NCI-H1105 treated with DMSO at 0.1 percent for 48 hours (cell line): ENCODE measurements at places on chromosomes 5 and 9.

DNA sequence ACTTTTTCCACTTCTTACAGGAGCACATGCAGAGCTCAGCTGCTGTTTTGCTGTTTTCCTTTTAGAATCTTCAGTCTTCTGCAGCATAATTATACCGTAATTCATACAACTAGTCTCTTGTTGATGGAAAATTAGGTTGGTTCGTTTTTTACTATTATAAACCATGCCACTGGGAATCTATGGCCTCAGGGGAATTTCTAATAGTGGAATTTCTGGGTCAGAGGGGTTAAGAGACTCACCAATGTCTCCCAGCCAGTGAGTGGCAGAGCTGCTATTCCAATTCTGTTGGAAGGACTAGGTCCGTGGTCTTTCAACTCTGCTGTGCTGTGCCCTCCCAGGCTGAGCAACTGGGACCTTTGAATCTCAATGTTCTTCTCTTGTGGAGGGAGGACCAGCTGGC, 282.5 kb downstream of the ZSWIM6 start:
- no peak for DNase-seq

DNA sequence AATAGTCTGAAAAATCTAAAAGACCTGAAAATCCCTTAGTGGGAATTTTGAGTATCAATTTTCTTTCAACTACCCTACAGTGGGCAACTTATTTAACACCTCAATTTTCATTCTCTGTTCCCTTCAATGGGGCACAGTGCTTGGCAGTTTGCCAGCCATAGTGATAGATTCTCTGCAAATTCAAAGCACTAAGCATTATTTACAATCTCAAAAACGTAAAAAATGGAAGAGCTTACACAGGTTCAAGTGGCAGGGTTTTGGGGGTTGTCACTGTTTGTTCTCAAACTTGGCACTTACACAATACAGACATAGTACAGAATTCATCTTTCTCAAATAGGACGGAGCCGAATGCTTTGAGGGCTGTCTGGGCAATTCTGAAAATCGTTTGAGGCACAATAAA, 515.0 kb downstream of the EFNA5 start:
- DNase-seq = peak; percentile 71

DNA sequence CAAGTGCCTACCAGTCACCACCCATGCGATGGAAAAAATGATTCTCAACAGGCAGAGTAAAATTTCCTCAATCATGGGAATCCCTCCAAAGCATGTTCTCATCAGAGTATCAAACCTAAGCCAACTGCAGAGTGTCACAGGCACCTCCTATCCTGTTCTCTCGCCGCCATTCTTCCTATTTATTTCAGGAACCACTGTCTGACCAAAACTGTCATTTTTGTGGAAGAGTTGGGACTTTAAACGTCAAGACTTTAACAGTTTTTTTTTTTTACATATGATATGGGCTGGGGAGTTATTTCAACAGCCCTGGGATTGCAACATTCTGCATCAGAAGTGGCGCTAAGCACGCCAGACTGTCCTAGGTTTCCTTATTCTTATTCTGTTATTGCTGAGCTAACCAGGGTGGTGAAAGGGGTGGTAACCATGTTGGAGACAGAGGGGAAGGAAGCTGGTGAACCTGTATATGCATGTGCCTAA, 29.5 kb downstream of the PFDN1 start:
- DNase-seq = no peak

DNA sequence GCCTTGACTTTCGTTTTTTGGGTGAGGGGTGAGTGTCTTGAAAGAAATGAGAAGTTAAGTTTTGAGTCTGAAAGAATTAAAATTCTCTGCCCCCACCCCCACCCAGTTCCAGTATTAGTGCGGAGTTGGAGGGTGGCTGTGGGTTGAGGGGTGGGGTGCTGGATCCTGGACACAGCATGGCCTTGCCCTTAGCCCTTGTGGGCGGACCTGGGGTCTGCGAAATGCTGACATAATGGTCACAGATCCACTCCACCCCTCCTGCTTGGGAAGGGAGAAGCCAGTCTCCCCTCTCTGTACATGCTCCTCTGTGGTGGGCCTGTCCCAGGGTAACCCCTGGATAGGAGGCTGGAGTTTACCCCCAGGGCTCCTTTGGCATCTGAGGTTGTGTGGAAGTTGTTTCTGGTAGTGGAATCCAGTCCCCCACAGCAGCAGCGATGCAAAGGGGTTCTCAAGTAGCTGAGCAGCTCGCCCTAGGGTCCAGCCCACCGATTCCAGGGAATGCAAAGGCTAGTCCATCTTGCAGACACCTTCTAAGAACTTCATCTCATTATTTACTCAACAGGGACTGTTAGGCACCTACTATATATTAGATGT, 42.8 kb upstream of the TCF7 start:
- DNase-seq = no peak

- DNase-seq = peak; percentile 85
These were observed 130.5 kb upstream of the ITGA1 start for GRCh38 chr5:52657247-52657645.

- DNase-seq = no peak
These were observed 72.3 kb downstream of the GCNT1 start for GRCh38 chr9:76531231-76531780.

DNA sequence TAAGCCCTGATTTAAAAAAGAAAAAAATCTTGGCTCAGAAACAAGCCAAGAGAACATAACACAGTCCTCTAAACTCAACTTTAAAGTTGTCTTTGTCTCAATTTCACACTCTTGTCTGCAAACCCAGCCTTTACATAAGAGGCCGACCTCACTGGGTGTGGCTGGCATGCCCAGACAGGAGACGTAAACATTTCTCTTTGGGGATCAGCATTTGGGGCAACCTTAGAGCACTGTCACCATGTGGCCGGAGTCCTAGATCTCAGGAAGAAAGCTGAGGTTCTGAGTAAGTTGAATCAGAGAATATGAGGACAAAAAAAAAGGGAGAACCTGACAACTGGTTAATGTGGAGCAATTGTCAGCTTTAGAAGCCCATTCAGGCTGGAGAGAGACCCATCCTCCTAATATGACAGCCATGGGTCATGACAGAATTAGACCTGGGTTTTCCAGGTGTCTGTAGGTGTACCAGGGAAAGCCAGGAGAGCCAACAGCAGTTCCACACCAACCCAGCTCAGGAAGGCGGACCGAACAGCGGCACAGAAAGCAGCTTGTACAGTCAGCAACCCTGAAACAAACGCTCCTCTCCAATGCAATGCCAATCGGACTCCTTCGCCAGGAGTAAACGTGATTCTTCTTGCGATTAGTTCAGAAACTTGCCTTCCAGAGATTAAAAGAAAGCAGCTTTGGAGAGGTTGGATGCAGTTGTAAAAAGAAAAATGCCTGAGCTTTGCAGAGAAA, 97.9 kb upstream of the MAP3K1 start:
- no peak for DNase-seq

DNA sequence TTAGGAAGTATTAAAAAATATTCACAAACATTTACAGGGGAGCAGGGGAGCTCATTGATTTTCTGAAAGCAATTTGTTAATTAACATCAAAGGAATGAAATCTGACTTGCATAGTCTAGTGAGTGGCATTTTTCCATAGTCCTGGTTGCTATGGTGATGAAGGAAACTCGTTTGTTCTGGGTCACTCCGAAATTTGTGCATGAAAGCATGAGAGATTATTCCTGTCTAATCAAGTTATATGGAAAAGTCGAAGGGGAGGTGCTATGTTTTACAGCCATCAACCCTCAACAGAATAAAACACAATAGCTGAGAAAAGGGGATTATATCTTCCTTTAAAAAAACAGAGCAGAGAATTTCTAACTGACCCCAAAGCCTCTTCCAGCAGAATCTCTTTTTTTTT, 1495.7 kb upstream of the WWC1 start:
- no peak for DNase-seq

GRCh38 chr5:112183103-112183711, 235.9 kb downstream of the EPB41L4A start:
- no peak for DNase-seq

- DNase-seq = no peak
These were observed 185.1 kb downstream of the RGS3 start for GRCh38 chr9:113648586-113648985.

DNA sequence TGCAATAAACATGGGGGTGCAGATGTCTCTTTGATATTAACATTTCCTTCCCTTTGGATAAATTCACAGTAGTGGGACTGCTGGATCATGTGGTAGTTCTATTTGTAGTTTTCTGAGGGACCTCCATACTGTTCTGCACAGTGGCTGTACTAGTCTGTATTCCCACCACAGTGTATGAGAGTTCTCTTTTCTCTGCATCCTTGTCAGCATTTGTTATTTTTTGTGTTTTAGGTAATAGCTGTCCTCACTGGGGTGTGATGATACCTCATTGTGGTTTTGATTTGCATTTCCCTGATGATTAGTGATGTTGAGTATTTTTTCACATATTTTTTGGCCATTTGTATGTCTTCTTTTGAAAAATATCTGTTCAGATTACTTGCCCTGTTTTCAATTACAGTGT, 562.5 kb downstream of the CSNK1G3 start:
- DNase-seq = no peak

DNA sequence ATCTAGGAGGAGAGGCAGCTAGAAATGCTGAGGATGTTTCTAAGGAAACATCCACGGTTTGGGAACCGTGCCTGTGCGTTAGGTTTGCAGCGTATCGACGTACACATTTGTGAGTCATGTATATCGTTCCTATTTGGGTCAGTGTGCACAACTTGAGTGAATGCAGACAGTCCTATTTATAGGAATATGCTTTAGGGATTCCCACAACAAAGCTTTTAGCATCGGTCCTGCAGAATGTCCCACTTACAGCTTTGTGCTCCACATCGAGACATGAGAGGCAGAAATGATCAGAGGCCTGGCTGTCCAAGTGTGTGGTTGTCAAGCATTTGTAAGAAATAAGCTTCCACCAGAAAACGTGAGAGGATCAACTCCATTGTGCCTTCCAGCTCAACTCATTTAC, 1282.7 kb upstream of the WWC1 start:
- DNase-seq = no peak

DNA sequence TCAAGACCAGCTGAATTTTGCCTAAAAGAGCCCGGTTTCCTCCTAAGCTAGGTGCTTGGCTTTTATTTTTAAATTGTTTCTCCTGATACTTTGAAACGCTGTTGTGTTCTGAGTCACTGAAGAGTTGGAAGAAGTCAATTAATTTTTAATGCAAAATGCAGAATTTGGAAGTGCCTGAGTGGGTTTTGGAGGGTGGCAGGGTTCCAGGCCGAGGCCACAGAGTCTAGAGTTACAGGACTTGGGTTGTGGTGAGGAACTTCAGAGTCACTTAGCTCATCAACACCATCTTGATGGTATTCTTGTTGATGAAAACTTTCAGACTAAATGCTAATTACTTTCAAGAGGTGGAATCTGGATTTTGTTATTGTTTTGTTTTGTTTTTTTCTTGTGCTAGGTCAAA, 130.6 kb downstream of the PDZD2 start:
- no peak for DNase-seq

GRCh38 chr5:171355302-171355724, 32.3 kb upstream of the NPM1 start:
- no peak for DNase-seq

GRCh38 chr5:180290568-180291233, 1.2 kb downstream of the MAPK9 start:
- DNase-seq = no peak
